Jurkat, Clone E6-1 (cell line): ENCODE measurements at places on chromosomes 16 and 17.

GRCh38 chr17:82380860-82381702, 9.5 kb downstream of the UTS2R start:
- no peak for DNase-seq

DNA sequence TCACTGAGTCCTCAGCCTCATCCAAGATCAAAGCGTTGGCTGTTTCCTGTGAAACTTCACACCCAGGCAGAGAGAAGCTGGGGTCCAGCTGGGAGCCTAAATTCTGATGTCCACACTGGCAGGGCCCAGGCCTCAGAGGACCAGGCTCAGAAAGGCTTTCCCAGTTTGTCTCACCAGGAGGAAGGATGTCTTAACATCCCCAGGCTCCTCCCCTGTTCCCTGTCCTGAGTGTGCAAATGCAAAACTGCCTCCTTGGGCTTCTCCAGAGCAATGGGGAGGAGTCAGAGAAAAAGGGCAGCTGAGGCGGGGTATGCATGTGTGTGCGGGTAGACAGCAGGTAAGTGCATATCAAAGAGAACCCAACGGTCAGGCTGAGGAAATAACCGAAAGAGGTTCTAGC, 45.7 kb downstream of the CUEDC1 start:
- no peak for DNase-seq

GRCh38 chr16:50068550-50068949, 2.8 kb downstream of the HEATR3 start:
- no peak for DNase-seq

GRCh38 chr17:55274355-55275255, 9.8 kb downstream of the HLF start:
- DNase-seq = no peak
